Cerebellar nuclear complex (tissue), 1 donor: ENCODE measurements at places on chromosomes 11 and 22.

- no peak for DNase-seq
Observed at GRCh38 chr11:72343006-72343756, 91.2 kb downstream of the CLPB start.

DNA sequence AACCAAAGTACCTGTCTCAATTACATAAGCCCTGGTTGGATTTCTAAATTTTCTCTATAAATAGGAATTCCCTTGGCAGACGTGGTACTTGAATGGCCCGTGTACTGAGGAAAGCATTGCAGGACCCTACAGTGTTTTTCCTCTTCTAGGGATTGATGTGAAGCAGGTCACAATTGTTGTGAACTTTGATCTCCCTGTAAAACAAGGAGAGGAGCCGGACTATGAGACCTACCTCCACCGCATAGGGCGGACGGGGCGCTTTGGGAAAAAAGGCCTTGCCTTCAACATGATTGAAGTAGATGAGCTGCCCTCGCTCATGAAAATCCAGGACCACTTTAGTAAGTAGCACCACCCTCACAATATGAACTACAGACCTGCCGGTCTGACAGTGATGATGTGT lies 16.7 kb downstream of the DDX25 start:
- no peak for DNase-seq

- no peak for DNase-seq
Observed at GRCh38 chr11:96486890-96487611, 97.2 kb downstream of the JRKL start.

GRCh38 chr11:98940913-98941312 lies 79.8 kb upstream of the CNTN5 start:
- DNase-seq, result no peak

DNA sequence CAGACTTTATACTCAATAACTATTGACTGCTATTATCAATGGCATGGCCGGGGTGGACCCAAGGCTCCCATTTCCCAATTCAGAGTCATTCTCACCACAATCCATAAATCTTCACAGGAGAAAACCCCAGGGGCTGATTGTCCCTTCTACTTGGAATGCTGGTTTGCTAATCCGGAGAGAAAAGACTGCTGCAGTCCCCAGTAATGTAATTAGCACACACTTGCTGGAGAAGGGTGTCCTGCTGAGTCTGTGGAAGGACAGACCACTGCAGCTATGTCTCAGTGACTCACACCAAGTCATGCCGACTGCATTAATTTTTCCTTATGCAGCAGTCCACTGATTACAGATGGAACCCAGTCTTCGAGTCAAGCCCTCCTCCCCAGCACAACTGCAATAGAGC lies 5.9 kb upstream of the ETS1 start:
- no peak for DNase-seq

DNA sequence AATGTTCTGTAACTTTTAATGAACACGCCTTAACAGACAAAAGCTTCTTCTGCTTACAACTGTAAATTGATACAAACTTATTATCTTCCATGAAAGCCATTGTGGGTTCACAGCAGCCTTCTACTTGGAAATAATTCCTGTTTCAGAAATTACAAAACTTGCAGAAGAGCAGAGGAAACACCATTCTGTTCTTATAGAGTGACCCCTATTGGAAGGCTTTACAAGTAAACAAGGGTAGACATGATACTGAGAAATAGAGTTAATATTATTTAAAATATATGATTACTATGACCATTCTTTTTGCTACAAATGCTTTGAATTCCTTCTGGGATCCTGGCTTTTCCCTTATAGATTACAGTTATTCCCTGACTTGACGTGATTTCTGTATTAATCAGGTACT lies 32.4 kb upstream of the KCNA4 start:
- DNase-seq, result no peak

DNA sequence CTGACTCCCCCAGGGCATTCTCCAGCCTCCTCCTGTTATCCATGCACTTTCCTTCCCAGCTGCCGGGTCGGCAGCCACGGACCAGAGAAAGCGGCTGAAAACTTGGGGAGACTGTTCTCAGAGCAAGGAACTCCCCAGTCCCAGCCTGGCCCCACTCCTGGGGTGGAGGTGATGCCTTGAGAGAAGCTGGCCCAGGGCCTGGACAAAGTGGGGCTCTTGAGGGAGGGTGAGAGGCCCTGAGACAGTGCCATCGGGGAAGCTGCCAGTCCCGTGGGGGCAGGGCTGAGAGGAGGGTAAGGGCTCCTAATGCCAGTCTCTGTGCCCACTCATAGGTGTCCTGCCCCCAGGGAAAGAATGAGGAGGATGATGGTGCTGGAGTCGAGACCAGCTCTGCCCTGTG lies 53.8 kb downstream of the FLRT1 start:
- no peak for DNase-seq
